ENCODE measurements at places on chromosomes 6 and 20. TPM values are rescaled to one million over a fixed set of nuclear protein-coding genes. Genes with fewer than 3 reads are reported as not detected.

GRCh38 chr6:169253337-169254238 is at the start of gene THBS2:
Gene THBS2 (minus strand): TSS chr6:169253846. CDS start chr6:169250784, 3,062 bp downstream.
- peak; percentile 69 for DNase-seq

POU3F2 gene
- not detected for total RNA-seq

ARMH2 gene
- not detected for total RNA-seq

EBF4 gene
- total RNA-seq, result 6.3 TPM

TMC2 gene
- total RNA-seq, result not detected

DNA sequence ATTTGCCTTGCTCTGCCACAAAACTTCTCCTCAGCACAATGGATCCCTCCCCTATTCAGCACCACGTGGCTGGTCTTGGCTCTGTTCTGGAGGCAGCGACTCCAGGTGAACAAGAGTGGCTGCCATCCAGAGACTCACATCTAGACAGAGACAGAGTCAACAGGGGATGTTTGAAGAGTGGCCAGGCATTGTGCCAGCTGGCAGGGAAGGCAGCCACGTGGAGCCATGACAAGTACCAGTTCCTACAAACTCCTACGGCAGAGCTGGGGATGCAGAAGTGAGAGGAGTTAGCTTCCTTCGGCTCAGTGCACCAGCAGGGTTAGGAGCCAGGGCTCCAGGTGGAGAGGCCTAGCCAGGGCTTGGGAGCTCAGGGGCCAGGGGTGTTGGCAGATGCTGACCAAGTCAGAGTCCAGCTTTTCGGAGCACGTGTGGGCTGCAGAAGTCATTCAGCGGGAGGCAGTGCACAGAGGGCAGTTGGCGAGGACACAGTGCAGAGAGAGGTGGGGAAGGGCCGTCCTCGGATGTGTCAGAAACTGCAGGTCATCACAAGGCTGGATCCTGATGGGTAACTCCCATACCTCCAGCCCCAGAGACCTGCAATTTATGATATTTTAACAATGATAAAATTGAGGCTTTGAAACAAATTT is 171.7 kb upstream of the PDE10A start:
- peak; percentile 65 for DNase-seq

DNA sequence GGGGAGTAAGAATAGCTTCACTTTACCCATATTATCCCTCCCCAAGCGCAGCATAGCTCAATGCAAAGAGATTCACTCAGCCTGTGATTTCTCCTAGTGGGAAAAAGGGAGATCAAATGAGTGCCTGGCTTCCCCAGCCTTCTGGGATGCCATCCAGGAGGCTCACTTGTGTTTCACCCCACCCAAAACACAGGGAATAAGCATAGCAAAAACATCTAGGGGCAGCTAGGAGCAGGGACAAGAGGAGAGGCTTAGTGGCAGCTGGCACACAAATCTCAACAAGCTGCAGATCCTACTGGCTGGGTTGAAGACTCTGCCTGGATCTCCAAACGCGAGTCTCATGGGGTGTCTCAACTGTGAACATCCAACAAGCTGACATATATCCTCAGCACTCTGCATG is 715.8 kb downstream of the RNF144B start:
- no peak for DNase-seq

GRCh38 chr6:118551063-118552053 is 3.3 kb downstream of the PLN start:
- no peak for DNase-seq

C6orf58 gene
- not detected for total RNA-seq

- DNase-seq, result no peak
Measured at GRCh38 chr6:139161817-139162284, 27.0 kb downstream of the HECA start.

GRCh38 chr20:19497064-19497463 is 261.0 kb upstream of the RIN2 start:
- DNase-seq, result no peak

- no peak for DNase-seq
Measured at GRCh38 chr6:17828149-17828548, 121.4 kb upstream of the NUP153 start.

DNA sequence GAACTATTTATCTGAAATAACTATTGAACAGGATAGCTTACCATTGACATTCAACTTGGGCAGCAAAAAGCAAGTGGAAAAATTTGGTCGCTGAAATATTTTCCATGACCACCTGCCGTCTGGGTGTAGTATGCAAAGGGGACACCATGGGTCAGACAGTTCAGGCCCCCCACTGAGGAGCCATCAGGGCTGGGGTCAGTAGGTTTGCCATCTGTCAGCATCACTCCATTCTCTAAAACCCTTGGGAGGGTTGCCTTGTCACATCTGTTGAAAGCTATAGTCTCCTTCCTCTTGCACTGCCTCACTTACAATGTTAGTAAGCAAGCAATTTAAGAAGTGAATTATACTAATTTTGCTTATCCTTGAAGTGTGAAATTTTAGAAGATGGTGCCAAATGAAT is 44.9 kb downstream of the NRN1 start:
- DNase-seq, result no peak

GRCh38 chr6:106617302-106617701 is 12.0 kb downstream of the RTN4IP1 start:
- DNase-seq, result no peak

BMP7 gene
- total RNA-seq, result 10.0 TPM

DNA sequence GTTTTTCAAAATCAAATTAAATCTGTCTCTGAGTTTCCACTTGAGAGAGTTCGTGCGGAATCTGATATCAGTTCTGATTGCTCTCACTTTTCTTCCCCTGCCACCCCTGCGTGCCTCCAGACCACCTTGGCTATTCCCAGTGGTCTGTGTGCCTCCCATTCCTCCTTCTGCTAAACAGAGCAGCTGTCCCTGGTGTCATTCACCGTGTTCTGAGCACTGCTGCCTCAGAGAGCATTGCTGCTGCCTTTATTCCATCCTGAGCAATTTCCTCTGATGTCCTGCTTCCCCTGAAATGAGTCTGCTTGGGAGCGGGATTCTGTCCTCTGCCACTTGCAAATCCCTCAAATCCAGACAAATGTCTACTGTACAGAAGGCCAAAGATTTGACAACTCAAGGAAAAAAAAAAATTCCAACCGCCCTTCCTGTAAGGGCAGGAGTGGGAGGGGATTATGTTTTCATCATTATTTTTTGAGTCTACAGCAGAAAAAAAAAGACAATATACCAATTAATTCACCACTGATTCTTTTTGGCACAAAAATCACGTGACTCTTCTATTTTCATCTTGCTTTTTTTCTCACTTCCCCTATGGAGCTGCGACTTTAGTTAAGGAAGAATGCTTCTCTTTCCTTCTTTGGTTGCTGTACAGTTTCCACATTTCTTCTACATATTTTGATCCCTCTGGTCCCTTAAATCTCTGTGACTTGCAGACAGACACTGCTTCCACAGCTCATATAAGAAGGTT is 833.0 kb downstream of the EPHA7 start:
- no peak for DNase-seq

DNA sequence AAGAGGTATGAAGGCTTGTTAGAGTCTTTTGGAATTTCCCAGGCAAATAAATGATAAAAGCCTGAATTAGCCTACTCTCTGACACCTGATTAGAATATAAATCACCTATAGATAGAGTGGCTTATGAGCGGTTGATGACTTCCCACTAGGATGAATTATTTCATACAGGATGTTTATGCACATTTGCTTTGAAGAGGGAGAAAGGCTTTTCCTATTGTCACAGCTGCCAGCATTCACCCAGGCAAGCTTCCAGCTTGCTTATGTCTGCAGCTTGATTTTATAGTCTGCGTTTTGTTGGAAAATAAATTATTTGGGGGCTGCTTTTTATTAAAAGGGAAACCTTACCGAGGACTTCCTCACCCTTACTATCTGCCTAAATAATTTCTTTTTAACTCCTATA is 51.3 kb upstream of the EIF2S2 start:
- no peak for DNase-seq

VGLL2 gene
- total RNA-seq, result not detected

DNA sequence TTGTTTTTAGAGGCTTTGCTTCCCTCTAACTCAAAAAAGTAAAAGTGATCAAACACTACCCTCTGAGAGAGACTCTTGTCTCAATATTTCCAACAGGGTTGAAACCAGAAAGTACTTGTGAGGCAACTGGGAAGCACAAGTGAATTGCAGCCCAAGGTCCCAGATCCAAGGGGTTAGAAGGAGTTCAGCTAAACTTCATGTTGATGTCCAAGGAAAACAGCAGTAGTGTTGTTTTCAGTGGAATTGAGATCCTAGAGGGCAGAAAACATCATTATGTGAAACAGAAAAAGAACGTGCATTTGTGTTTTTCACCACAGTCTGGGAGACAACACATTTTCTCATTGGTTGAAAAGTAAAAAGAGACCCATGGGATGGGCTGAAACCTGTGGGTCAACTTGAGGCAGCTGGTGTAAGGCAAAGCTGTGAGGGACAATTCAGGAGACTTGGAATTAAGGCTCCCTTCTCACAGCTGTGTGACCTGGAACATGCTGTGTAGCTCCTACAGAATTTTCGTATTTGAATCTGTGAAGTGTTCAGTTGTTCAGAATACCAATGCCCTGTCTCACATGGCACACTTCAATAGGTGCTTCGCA is 508.3 kb downstream of the BMP2 start:
- no peak for DNase-seq

- no peak for DNase-seq
Measured at GRCh38 chr6:45027126-45027525, 301.0 kb upstream of the RUNX2 start.

DNA sequence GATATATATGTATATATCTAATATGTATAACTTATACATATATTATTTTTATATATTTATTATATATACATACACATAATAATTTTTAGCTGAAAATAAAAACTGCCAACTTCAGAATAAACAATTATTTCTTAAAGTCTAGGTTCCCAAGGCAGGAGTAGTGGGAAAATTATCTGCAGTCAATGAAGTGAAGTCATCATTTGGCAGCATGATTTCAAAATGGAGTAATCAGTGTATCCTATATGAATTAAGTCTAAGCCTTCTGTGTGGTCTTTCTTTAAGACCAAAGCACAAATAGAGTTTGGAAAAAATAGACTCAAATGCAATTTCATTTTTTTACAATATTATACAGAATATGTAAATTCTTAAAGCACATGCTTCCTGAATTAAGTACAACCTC is 251.0 kb downstream of the SAMD5 start:
- no peak for DNase-seq

- DNase-seq, result no peak
Measured at GRCh38 chr20:63032026-63032800, 25.4 kb upstream of the BHLHE23 start.

- no peak for DNase-seq
Measured at GRCh38 chr20:24720957-24721356, 228.1 kb upstream of the CST7 start.

ID1 gene
- 112 TPM for total RNA-seq

- no peak for DNase-seq
Measured at GRCh38 chr6:42257614-42258013, 40.0 kb upstream of the MRPS10 start.

GRCh38 chr6:148996815-148997214 is 250.0 kb downstream of the UST start:
- no peak for DNase-seq

NFATC2 gene
- total RNA-seq, result 0.83 TPM

- no peak for DNase-seq
Measured at GRCh38 chr20:19495905-19496703, 262.0 kb upstream of the RIN2 start.

All from heart left ventricle (tissue), 16 donors.